K562 (cell line): ENCODE measurements at places on chromosomes 11 and 22. TPM values are rescaled to one million over a fixed set of nuclear protein-coding genes. Genes with fewer than 3 reads are reported as not detected.

DNA sequence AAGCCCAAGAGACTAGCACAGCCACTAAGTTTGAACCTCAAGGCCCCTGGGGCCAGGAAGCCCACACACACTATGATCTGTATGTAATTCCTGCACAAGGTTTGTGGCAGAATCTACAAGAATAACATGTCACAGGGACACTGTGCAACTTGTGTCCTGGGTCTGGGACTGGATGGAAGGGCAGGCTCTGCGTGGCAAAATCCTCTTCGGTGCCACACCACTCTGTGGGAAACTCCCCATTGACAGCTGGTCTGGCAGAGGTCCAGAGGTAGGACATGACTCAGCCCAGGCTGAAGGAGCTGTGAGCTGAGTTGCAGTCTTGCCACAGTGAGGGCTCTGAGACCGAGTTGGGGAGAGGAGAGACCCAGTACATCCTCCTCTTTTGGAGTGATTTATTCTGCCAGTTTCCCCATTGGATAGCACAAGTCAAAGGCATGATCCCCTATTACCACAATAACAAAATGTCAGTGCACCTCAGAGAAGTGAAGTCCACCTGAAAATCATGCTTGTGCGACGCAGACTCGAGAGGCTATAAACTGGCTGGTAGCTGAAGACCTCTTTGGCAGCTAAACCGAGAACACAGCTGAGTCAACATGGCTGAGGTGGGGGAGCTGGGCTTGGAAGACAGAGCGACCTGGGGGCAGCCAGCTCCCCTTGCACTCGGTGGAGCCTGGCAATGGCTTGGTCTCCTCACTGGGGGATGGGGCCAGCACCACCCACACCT lies 23.3 kb upstream of the SERPIND1 start:
- no peak for DNase-seq

- DNase-seq = no peak
Observed at GRCh38 chr11:19777377-19778102, 64.9 kb downstream of the NAV2 start.

Gene CACNA1I
- total RNA-seq = 0.45 and 0.78 TPM in 2 replicates

DNA sequence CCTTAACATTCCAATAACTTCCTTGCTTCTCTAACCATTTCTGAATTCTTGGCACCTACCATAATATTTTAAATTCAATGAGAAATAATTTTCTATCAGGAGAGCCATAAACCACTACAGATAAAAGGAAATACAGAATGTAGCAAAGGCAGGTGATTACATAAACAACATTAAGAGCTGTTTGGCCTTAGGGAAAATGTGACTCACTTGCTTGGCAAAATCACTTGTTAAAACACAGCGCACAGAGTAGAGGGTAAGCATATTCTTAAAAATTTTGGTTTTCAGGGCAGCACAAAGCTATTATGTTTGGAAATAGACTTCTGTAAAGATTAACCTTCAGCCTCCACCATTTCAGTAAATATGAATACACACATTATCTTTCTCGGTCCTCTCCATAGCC lies 26.4 kb downstream of the IZUMO1R start:
- no peak for DNase-seq

DNA sequence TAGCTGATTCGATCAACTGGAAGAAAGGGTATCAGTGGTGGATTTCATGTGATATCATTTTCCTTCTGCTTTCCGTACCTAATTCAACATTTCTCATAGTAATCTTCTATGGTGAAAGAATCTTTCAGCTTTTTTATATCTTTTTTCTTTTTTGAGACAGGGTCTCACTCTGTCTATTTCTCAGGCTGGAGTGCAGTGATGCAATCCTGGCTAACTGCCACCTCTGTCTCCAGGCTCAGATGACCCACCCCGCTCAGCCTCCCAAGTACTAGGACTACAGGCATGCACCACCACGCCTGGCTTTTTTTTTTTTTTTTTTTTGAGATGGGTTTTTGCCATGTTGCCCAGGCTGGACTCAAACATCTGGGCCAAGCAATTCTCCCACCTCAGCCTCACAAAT lies 18.6 kb upstream of the CHORDC1 start:
- peak; percentile 80 for DNase-seq

DNA sequence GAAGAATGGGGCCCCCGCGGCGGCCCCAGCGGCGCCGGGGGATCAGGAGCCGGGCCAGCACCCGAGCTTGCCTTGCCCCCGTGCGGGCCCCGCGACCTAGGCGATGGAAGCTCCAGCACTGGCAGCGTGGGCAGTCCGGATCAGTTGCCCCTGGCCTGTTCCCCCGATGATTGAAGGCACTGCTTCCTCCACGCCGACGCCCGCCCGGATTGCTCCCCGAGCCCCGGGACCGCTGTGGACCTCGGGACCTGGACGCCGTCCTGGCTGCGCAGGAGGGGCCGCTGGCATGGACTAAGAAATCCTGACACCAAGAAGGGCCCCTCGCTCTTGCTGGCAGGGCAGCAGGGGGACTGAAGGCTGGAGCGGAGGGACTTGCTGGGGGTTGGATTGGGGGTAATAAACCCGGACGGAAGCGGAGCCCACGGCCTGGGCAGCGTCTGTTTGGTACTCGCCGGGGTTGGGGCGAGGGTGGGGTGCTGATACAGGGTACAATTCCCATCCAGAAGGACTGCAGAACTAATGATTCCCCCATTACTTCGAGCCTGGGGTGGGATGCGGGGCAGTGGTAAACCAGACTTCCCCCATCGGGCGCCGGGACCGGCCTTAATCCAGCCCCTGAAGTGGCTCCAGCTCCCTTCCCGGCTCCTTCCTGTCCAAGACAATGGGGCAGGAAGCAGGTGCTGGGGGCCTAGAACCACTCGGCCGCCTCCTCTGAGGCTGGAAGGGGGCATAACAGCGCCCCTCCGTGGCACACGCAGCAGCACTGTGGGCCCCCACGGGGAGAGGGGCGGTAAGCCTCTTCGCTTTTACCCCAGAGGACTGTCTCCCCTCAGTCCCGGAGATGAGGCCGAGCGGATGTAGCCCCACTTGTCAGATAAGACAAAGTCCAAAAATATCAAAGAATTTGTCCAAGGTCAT lies 1.0 kb downstream of the CCDC85B start:
- no peak for DNase-seq

- DNase-seq = no peak
Observed at GRCh38 chr22:33341611-33342010, 283.4 kb upstream of the SYN3 start.

DNA sequence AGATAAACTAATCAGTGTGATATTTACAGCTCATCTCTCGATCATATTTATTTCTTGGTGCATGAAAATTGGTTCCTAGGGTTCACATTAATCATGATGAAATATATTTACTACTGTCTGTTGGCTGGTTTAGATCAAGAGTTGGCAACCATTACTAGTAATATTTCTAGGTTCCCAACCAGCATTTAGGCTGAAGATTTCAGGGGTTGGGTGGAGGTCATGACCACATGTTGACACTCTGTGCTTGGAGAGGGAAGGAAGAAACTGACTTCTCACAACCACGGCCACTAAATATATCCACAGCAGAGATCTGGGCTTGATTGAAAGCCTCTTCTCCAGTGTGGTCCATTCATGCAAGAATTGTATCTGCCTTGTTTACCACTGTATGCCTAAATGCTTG lies 87.9 kb downstream of the ALX4 start:
- DNase-seq = no peak

DNA sequence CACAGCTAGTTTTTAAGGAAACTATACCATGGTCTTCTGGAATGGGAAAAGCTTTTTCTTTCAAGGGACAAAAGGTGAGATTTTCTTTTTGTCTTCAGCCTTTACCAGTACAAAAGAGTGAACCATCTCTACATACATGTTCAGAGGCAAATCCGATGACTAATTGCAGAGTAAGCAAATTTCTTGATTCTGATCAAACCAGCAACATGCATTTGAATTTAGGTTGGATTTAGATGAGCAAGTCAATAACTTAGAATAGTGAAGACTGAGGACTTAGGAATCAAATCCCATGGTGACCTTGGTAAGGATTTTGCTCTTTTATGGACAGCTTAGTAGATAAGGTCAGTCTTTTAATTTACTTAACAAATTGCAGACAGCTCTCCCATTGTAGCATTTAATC lies 65.9 kb upstream of the BLID start:
- DNase-seq = no peak

Gene PHLDA2
- 42.4 and 43.2 TPM in 2 replicates for total RNA-seq

DNA sequence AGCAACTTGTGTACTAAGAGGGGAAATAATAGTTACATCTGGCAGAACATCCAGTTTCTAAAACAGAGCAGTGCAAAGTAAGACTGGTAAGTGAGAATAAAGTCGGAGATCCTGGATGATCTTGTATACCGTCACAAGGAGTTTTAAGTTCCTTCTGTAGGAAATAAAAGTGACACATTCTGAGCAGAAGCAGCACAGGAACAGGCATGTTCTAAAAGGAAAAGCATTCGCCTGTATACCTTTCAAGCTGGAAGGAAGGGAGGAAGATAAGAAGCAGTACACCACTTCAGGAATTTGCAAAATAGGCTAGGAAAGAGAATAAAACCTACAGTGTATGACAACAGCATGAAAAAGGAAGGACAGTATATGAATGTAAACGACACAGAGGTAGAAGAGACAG lies 106.2 kb upstream of the TP53AIP1 start:
- DNase-seq = no peak

DNA sequence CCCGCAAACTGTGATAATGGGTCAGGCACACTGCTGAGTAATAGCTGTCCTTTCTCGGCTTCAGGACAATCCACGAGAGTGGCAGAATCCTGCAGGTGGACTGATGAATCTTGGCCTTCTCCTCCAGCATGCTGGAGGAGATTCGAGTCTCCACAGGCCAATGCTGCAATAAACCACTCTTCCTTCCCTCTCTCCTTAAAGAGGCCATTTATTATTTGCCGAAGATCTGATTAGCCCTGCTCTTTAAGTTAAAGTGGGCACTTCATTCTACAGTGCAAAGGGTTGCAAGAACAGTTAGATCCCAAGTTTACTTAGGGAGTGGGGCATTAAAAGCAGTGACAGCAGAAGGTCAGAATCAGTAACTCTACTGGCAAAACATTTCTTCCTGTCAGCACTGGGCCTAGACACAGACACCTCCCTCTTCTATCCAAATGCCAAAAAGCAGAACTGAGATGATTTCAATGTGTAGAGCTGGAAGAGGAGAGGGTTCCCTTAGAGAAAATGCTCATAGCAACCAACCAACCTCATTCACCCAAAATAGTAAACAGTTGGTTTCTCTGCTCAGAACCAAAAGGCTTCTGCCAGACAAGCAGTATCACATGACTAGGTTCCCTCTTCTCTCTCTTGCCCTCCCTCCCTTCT lies 121.7 kb downstream of the SGSM3 start:
- DNase-seq = no peak

GRCh38 chr11:82907371-82907770 lies 5.8 kb downstream of the DDIAS start:
- DNase-seq = no peak

- DNase-seq = no peak
Observed at GRCh38 chr11:10674440-10674855, 19.1 kb downstream of the IRAG1 start.

- DNase-seq = no peak
Observed at GRCh38 chr11:4433856-4434255, 15.2 kb upstream of the OR52K2 start.

GRCh38 chr22:44710474-44711240 lies 8.7 kb downstream of the PRR5 start:
- DNase-seq = peak; percentile 22

Gene MMP3
- not detected in 2 replicates for total RNA-seq

- DNase-seq = no peak
Observed at GRCh38 chr11:72240461-72241290, 3.3 kb downstream of the PHOX2A start.

DNA sequence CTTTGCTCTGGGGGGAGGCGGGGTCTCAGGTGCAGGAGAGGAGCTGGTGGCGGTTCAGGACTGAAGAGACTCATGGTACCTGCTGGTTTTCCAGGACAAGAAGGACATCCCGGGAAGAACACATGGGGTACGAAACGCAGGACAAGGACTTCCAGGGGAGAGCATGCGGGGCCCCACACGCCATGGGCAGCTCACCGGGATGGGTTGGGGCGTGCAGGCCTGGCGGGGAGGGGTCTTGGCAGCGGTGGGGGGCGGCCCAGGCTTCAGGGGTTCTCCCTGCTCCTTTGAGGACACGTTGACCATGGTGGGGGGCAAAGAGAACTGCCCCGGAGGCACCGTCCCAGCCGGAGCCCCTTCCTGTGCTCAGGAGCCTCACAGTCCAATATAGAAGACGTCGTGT lies 673.2 kb downstream of the BRD1 start:
- DNase-seq = no peak

GRCh38 chr11:120739780-120740179 lies 228.2 kb downstream of the GRIK4 start:
- no peak for DNase-seq

DNA sequence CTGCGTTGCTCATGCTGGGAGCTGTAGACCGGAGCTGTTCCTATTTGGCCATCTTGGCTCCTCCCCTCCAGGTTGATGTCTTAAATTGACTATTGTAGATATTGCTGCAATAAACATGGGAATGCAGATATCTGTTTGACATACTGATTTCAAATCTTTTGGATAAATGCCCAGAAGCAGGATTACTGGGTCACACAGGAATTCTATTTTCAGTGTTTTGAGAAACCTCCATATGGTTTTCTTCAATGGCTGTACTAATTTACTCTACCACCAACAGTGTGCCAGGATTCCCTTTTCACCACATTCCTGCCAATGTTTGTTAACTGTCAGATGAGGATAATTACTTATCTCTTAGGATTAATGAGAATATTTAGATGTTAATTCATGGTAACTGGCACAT lies 467.0 kb downstream of the LUZP2 start:
- no peak for DNase-seq

DNA sequence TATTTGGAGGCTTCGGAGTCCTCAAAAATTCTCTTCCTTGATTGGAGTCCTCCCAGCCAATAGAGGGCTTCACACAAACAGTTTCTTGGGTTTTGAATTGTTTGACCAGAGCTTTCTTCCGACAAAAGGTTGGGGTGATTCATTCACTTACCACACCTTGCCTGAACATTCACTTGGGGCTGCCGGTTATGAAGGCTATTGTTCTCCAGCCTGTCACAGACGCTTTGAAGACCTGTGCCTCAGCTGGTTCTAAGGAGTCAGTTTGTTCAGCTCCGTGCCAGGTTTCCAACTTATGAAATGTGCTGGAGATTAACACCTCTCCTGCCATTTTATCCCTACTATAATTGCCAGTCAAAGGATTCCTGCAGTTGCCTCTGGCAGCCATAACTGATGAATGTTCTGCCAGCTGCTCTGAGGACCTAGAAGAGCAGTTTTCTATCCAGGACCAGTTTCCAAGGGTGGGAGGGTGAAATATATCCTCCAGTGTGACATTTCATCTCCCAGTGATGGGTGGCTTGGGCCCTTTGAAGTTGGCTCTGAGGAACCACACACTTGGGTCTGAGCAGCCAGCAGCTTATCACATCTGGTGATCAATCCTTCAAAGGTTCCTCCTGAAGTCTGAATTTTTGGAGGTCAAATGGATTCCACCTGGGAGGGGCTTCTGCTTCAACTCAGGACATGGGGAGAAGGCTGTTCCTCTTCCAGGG lies 31.4 kb downstream of the LIMK2 start:
- DNase-seq = no peak

GRCh38 chr11:84722583-84723108 lies 904.5 kb downstream of the DLG2 start:
- DNase-seq = no peak

Gene NCAM1
- total RNA-seq = 0.09 TPM in 2 replicates

GRCh38 chr11:69384251-69385143 lies 90.5 kb downstream of the MYEOV start:
- no peak for DNase-seq
